ENCODE measurements at places on chromosomes 7 and 10. TPM values are rescaled to one million over a fixed set of nuclear protein-coding genes. Genes with fewer than 3 reads are reported as not detected.

Gene NODAL
- total RNA-seq = not detected

Gene DBF4
- total RNA-seq = 77.7 TPM

Gene RBP3
- total RNA-seq = not detected

Gene ARHGAP22
- total RNA-seq = 4.0 TPM

Gene CLIP2
- 34.2 TPM for total RNA-seq

Gene SUN3
- not detected for total RNA-seq

Gene KIAA1549
- 1.3 TPM for total RNA-seq

Gene SEMA3E
- 1.2 TPM for total RNA-seq

Gene C10orf105
- total RNA-seq = not detected

Gene PDE6C
- total RNA-seq = not detected

All from G401 (cell line).